ENCODE measurements at places on chromosomes 7 and 10.

DNA sequence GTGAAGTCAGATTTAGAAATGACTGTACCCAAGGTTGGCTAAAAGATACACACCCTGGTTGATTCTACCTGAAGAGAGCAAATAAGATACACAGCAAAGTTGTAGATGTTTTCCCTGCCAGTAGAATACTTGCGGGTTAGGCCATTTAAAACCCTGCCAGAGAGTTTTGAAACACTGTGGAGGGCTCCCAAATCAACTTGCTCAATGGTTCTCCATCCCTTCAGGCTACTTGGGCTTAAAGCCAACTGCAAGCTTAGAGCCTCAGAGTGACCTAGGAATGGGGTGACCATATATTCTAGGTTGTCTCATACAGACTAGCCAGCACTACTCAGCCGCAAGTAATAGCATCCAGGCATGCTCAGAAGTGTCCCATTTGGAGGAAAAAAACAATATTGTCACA lies 10.0 kb downstream of the CAV1 start:
- no peak for DNase-seq

DNA sequence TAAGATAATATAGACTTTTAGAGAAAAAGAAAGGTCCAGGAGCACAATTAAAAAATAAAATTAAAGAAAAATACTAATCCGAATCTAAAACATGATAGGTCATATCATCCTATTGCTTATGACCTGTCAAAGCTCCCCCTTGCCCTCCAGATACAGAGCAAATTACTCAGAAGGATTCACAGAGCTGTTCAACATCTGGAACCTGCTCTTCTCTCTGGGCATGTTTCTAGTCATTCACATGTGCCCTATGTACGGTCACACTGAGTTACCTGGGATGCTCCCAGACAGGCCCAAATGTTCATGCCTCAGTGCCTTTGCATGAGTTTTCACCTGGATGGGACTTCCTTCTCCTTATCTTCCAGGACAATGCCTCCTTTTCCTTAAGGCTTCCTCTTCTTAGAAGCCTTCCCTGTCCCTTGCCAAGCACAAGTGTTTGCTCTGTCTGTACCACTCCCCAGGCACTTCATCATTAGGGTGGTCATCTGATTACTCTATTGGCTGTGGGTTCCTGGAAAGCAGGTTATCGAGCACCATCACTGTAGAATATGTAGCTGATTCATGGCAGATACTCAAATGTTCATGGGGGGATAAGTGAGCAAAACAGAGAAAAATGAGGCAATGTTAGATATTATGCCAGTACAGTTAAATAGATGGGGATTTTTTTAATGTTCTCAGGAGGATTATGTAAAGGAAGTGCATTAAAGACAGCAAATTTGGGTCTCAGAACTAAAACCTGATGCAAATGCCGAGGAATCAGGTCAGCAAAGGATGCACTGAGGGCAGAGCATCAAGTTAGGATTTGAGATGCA lies 12.0 kb upstream of the AOAH start:
- DNase-seq = no peak

DNA sequence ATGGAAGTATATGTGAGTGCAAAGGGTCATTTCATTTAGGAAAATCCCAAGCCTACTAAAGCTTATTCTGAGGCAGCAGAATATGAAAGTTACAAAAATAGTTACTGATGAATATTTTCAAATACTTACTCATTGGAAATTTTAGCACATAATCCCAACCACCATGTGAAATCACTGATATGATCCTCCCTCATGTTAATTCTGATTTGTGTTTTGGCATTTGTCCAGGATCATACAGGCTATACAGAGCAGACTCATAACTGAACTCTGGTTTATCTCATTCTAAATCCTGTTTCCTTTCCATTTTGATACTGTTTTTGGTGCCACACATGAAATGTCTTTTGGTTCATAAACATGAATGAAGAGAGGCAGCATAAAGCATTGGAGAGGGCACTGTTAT lies 3.4 kb upstream of the FAM24B start:
- DNase-seq = no peak

DNA sequence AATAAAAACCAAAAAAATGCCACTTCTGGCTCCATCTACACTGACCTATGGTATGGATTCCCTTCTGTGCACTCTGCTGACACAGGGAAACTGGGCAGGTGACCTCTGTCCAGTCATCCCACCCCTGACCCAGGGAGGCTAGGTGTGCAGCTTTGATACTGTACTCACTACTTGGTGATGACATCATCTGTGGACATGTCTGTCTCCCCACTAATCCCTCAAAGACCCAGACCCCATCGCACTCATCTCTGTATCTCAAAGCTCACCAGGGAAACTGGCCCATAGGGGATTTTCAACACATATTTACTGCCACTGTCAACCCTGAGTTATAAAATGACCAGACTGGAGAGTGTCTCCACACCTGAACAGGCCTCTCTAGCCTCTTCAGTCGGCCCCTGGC lies 10.6 kb downstream of the SGMS1 start:
- DNase-seq = no peak

GRCh38 chr10:43703286-43703685 lies 54.6 kb upstream of the ZNF32 start:
- DNase-seq = no peak

GRCh38 chr7:106246902-106247711 lies 37.7 kb downstream of the NAMPT start:
- no peak for DNase-seq

- DNase-seq = no peak
Observed at GRCh38 chr10:62492012-62492869, 118.1 kb downstream of the ZNF365 start.

DNA sequence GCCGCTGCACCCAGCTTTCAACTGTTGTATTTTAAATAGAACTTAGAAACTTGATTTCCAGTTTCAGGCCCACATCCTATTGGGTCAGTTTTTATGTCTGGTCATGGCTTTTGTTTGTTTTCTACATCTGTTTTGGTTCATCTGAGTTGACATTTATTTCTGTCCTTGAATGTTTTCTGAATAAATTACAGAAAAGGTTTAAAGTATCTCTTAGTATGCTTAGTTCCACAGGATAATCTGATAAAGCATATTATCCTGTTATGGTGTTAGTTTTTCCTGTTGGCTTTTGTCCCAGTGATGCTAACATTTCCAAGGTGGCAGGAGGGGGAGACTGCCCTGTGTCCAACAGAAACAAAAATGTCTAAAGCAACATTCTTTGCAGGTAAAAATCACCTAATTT lies 733.2 kb downstream of the INHBA start:
- no peak for DNase-seq

GRCh38 chr10:37566332-37566731 lies 291.1 kb downstream of the ZNF248 start:
- DNase-seq = no peak

GRCh38 chr10:130763491-130763890 lies 548.0 kb downstream of the TCERG1L start:
- DNase-seq = no peak

DNA sequence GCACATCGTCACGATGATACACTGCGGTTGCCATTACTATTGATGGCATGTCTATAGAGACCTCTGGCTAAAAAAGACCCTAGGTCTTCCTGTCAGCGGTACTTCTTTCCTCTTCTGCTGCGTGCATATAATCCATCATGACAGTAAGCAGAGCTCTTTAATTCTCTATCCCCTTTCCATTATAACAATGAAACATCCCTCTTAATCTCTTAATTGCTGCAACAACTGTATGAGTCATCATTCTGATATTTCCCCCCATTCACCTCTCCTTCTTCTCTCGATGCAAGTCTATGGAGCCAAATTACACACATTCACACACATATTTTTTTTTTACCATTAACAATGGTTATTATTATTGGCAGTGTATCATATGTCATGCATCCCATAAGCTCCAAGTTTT lies 45.2 kb upstream of the AKR1E2 start:
- no peak for DNase-seq

GRCh38 chr7:15215616-15216015 lies 313.1 kb upstream of the DGKB start:
- DNase-seq = no peak

DNA sequence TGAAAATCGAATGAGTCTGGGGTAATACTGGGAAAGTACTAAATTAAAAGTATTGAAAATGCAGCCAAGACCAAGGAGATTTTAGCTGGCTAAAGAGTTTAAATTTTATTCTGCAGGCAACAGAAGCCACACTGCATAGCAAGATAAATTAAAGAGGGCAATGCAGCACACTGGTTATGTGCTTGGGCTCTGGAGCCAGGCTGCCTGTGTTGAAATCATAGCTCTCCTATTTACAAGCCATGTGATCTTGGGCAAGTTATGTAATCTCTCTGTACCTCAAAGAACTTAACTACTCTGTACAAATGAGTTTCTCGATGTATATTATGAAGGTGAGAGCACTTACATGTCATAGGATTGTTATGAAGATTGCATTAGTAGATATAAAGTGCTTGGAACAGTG lies 9.9 kb downstream of the SLC25A13 start:
- no peak for DNase-seq

DNA sequence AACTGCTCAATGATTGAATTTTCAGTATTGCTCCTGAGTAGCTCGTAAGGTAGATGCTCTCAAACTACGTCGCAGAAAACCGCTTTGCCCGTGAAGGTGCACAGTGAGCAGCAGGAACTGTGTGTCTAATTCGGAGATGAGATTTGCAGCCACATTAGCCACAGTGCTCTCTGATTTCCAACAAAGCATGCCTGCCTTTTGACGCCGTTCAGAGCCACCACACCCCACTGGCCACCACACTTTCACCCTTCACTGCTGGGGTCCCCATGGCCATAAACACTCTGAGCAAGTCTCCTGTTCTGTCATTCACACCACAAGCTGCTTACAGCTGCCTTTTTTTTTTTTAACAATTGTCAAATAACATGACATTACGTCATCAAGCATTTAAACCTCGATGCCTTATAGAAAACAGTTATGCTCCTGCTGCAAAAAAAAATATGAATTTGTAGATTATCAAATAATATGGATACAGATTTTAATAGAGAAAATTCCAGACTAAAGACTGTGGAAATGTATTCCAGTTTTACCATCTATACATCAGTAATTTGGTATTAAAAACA lies 578.8 kb upstream of the PFKP start:
- no peak for DNase-seq

DNA sequence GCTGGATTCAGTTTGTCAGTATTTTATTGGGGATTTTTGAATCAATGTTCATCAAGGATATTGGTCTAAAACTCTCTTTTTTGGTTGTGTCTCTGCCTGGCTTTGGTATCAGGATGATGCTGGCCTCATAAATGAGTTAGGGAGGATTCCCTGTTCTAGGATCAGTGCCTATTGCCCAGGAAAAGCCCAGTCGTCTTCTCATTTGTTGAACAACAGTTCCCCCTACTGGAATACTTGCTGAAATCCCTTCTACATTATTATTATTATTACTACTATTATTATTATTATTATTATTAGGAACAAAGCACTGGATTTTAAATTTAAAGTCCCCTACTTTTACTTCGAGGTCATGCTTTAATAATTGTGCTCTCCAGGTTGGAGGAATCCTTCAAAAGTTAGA lies 528.9 kb downstream of the MAGI2 start:
- no peak for DNase-seq

- no peak for DNase-seq
Observed at GRCh38 chr10:33448421-33449140, 114.1 kb upstream of the NRP1 start.

DNA sequence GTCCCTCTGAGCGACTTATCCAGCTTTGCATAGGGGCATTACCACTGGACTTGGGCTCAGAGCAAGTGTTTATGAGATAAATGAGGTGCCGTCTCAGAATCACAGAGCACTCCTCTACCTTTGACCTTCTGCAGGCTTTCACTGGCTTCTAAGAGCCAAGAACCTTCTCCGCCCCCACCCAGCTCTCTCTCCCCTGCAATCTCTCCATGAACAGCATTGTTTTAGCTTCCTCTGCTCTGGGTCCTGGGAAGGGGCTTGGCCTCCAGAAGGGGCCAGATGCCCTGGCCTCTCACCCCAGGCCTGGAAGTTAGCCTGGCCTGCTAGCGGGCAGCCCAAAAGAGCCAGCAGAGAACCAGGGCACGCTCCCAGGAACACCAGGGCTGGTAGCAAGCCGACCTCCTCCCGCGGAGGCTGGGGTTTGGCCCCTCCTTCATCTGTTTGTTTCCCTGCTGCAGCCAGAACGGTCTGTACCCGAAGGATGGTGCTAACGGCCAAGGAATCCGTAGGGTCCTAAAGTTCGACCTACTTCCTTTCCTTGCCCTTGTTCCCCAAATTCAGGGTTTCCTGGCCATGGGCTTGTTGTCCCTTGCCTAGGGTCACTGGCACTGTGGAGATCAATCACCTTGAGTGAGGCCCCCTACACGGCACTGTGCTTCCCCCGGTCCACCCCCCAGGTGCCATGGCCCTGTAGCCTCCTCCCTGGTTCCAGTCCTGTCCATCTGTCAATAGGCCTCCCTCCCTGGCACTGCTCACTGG lies 18.7 kb upstream of the DDIT4 start:
- DNase-seq = no peak

DNA sequence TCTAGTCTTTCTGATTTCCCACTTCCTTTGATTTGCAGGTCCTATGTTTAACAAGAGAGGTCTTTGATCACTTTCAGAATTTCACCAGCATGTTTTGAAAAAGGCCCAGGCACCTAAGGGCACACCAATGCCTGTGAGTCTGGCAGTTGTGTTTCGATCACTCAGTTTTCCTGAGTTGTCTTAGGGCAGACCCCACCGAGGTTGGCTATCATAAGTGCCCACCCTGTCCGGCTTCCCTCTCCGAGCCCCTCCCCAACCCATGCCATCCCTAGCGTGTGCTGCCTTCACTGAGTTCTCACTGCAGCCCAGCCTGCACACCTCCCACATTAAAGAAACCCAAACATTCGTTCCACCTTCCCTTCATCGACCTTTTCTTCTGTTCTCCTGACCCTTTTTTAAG lies 257.9 kb downstream of the GRID1 start:
- no peak for DNase-seq

GRCh38 chr7:157682064-157682945 lies 345.5 kb downstream of the DNAJB6 start:
- DNase-seq = no peak

GRCh38 chr7:70354409-70355169 lies 756.3 kb downstream of the AUTS2 start:
- no peak for DNase-seq

- DNase-seq = no peak
Observed at GRCh38 chr10:117432866-117433265, 57.6 kb upstream of the PDZD8 start.

DNA sequence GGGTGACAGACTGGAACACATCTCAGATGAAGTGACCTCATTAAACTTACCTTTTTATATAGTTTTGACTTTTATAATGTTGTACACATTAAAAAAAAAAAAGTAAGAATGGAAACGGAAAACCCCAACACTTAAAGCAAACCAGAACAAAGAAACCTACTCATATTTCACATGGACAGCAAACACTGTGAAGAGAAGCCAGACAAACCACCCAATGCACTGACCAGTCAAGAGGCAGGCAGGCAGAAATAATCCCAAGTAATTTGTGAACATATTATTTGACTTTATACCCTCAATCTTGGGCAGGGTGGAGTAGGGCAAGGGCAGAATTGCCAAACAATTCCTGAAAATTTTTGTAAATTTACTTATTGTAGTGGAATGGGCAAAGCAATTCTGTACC lies 39.8 kb downstream of the WAPL start:
- no peak for DNase-seq

DNA sequence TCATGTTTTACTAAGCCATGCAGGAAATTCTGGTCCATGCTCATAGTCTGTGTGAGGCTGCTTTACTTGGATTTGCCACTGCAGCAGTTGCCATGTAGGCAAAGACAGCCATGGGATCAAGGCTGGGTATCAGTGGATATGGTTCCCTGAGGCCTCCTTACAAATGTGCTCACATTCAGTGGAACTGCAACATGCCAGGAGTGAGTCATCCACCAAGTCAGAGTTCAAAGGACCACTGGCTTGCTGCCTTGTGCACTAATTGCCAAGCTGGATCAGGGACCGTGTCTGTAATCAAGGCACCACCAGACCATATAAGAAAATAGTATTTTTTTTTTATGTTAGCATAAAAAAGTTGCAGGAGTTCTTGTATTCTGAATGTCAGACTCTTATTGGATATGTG lies 101.0 kb downstream of the CDCA7L start:
- DNase-seq = no peak
